Adrenal gland (tissue), 19 donors: ENCODE measurements at places on chromosomes 7 and 10. TPM values are rescaled to one million over a fixed set of nuclear protein-coding genes. Genes with fewer than 3 reads are reported as not detected.

DNA sequence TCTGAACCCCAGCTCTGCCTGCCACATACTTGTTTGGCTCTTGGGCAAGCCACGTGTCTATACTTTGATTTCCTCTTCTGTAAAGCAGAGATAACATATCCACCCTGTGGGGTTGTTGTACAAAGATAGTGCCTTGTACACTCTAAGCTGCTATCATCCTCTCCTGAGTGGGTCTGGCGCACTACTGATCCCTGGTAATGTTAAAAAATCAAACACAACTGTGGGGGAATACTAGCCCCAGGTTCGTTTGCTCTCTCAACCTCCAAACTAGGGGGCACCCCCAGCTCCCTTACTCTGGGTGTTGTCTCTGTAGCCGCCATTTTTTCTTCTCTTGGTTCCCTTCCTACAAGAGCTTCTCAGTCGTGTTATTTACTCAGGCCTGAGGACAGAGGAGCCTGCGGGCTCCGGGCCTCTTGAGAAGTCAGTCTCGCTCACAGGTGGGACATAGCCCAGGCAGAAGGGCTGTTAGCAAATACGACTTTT is 1.0 kb downstream of the POLM start:
- H3K36me3 ChIP-seq, result peaks cover 44% of the 10 kb centered on the region
- peak overlapping the region; percentile 2 for H3K27ac ChIP-seq
- H3K4me1 ChIP-seq, result peaks cover 10% of the 10 kb centered on the region

DNA sequence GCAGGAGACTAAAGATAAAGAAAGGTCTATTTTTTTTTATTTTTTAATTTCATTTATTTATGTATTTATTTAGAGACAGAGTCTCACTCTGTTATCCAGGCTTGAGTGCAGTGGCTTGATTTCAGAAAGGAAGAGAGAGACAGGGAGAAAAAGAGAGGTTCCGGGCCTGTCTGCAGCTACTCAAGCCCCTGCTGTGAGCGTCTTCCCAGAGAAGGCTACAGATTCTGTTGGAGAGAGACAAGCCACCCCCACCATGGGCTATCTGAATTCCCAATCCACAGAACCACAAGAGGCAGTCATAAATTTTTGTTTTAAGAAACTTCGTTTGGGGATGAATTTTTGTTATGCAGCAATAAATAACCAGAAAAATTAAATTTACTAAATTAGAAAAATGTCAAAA is 68.1 kb downstream of the CALN1 start:
- no peaks in the 10 kb centered on the region for H3K4me1 ChIP-seq
- no peak overlapping the region for H3K27ac ChIP-seq
- no peak for DNase-seq
- no peak overlapping the region for H3K4me3 ChIP-seq
- no peaks in the 10 kb centered on the region for H3K36me3 ChIP-seq

Gene MLXIPL
- 586 TPM for polyA plus RNA-seq

Gene NANOS1
- 5.1 TPM for polyA plus RNA-seq

Gene SLC39A12
- polyA plus RNA-seq, result not detected

DNA sequence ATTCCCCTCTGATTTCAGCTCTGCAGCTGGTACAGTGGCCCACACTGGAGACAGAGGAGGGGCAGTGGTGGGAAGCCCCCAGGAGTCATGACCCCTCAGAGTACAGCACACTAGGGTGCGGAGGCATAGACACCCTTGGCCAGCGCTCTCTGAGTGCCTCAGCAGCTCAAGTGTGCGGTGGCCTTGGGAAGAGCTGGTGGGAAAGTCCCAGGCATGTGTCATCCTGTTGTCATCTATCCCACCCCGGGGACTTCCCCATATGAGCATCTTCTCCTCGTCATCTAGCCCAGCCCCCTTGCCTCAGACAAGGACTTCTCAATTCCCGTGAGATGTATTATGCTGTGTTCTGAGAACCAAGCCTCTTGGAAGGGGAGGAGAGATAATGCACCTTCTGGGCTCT is 15.6 kb upstream of the PPIF start:
- no peak overlapping the region for H3K4me3 ChIP-seq
- peak; percentile 81 for DNase-seq
- H3K27ac ChIP-seq, result no peak overlapping the region

Gene EPHA1
- 1.2 TPM for polyA plus RNA-seq

DNA sequence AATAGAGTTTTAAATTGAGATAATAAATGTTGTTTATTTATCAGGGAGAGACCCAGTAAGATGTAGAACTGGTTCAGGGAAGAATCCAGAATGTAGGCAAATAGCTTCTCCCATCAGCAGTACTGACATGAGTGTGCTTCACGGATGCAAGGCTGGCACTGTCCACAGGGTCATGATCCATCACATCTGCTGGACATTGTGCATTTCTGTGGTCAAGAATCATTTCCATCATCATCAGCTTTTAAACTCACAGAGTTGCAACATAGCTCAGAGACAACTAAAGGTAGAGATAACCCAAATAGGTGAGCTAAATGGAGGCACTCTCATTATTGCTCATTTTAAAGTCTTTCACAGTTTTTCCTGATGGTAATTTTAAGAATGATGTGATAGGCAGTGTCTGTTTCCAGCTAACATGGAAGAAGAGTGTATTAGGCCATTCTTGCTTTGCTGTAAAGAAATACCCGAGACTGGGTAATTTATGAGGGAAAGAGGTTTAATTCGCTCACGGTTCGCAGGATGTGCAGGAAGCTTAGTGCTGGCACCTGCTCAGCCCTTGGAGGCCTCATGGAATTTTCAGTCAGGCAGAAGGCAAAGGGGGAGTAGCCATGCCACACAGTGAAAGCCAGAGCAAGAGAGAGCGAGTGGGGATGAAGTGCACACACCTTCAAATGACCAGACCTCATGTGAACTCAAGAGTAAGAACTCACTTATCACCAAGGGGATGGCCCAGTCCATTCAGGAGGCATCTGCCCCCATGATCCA is 80.8 kb downstream of the INPP5A start:
- no peak overlapping the region for H3K27ac ChIP-seq
- no peaks in the 10 kb centered on the region for H3K36me3 ChIP-seq
- H3K4me3 ChIP-seq, result no peak overlapping the region
- H3K27me3 ChIP-seq, result no peaks in the 10 kb centered on the region
- no peak for DNase-seq
- no peaks in the 10 kb centered on the region for H3K4me1 ChIP-seq
